ENCODE measurements at places on chromosomes 6 and 20.

GRCh38 chr6:109925075-109925474, 53.0 kb upstream of the GPR6 start:
- DNase-seq: no peak

DNA sequence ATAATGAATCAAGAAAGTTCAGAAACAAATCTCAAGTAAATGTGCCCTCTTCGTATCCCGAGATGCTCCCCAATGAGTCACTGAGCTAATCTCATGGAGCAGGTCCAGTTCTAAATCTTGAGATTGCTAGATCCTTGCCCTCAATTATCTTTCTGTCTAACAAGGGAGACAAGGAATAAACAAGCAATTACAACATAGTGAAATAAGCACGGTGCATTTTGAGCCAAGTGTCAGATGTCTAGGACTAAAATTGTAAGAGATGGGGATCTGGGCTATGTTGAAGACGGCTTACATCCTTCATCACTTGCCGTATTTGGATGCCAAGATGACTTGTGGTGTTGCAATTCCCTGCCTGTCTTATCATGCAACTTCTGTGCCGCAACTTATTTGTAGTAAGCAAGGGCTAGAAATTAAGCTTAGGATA, 56.5 kb upstream of the ADGRF1 start:
- no peak for DNase-seq

DNA sequence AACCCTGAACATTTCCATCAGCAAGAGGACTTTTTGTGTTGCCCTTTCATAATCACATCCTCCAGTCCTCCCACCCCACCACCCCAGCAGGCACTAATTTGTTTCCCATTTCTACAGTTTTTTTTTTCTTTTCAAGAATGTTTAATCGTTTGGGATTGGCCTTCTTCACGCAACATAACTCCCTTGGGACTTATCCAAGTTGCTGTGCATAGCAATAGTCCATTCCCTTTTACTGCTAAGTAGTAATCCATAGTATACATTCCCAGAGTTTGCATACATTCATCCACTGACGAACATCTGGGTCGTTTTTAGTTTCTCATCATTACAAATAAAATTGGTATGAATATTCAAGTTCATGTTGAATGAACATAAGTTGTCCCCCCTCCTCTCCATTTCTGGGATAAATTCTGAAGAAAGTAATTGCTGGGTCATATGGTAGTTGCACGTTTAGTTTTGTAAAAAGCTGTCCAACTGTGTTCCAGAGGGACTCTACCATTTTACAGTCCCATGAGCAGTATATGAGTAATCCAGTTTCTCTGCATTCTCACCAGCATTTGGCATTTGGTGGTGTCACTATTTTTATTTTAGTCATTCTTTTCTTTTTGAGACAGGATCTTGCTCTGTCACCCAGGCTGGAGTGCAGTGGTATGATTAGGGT, 90.8 kb downstream of the DOK5 start:
- no peak for DNase-seq

DNA sequence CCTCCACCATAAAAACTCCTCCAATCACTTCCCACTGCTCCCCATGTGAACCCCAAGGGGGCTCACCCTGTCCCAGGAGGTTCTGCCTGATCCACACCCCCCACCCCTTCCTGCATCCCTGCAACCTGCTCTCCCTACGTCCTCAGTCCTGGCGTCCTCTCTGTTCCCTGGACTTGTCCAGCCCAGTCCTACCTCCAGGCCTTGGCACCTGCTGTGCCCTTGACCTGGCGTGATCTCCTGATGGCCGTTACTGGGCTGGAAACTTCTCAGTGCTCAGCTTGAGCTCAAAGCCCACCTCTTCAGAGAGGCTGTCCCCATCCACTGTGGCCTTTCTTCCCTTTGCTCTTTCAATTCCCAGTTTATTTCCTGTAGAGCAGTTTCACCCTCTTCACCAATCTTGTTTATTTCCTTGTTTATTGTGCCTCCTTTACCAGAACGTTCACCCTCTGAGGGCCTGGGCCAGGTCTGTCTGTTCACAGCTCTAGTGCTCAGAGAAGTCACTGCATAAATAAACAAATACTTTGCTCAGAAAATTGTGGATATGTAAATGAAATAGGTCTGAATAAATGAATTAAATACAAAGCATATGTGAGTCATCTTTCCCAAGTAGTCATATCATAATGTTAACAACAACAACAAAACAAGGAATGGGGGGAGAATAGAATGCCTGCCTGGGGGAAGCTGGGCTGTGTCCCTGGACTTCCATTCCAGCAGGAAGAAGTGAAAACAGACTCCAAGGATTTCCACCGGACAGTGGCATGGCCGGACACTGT, 175.7 kb upstream of the SULF2 start:
- no peak for DNase-seq

- DNase-seq: no peak
These were observed 6.3 kb downstream of the OSER1 start for GRCh38 chr20:44204156-44204831.

GRCh38 chr20:50111829-50112495, 988 bp downstream of the UBE2V1 start:
- DNase-seq: no peak

DNA sequence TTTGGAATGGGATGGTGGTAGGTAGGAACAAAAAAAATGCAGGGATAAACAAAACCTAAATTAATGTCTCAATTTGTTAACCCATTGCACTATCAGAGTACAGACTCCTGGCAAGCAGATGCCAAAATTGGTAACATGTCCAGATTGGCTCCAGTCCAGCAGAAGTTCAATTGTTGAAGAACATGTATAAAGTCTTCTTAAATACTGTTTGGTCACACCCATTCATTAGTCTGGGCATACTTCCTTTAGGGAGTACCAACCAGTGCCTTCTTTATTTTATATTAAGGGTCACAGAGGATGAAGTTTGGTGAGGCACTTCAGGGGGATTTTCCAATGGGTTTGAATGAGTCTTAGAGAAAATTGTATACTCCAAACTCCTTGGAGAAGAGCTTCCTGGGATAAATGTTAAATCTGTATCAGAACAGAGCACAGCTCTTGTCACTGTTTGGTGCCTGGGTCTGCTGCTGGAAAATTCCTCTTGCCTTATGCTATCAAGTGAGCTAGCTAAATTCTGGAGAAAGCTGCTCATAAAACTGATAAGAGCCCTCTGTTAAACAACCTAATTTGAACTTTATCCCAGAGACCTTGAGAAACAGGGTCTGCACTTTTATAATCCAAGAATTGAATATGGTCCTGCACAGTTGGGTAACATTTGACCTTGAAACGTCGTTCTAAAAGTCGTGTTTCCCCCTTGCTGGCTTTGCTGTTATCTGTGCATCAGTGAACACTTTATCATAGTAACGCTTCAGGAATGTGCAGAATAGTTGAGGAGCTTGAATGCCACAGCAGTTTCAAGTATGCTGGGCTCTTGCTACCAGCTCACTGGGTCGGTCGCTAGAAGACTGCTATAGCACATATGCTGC, 334.1 kb upstream of the CITED2 start:
- no peak for DNase-seq

- no peak for DNase-seq
These were observed 146.5 kb downstream of the CDKAL1 start for GRCh38 chr6:20680697-20681165.

- no peak for DNase-seq
These were observed 14.3 kb downstream of the PHF3 start for GRCh38 chr6:63649847-63650265.

- peak; percentile 10 for DNase-seq
These were observed 172.4 kb downstream of the ADGB start for GRCh38 chr6:146770965-146771735.

GRCh38 chr20:21518292-21518991, 4.6 kb upstream of the NKX2-2 start:
- DNase-seq: no peak

- no peak for DNase-seq
These were observed 231.9 kb upstream of the FAM83B start for GRCh38 chr6:54614499-54615195.

DNA sequence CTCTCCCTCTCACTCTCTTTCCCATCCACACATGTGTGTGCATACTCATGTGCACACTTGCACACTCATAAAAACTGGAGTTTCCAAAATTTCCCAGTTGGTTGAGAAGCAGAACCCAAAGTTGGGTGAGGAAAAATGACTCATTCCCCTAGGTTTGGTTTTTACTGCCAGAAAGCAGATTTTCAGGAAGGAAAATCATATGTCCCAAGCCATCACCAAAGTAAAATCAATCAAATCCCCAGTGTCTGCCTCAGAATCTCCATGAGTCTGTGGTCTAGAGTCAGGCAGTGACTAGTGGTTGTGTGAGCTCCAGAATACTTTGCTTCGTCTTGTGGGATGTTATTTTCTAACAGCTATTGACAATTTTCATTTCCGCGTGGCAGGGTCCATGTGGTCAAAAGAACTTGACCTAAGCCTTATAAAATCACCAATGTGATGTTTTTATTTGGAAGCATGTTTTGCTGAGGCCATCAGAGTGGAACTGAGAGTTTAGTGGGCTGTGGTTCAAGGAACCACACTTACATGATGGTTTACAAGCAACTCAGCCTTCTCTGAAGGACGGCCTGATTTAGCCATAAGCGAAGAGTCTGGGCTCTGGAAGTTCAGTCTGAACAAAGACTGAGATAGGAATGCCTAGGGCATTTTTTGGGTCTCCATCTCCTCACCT, 81.9 kb upstream of the CCN6 start:
- no peak for DNase-seq

GRCh38 chr6:30844118-30844535, 40.2 kb upstream of the DDR1 start:
- no peak for DNase-seq

GRCh38 chr6:80363501-80364122, 257.1 kb downstream of the BCKDHB start:
- DNase-seq: no peak

DNA sequence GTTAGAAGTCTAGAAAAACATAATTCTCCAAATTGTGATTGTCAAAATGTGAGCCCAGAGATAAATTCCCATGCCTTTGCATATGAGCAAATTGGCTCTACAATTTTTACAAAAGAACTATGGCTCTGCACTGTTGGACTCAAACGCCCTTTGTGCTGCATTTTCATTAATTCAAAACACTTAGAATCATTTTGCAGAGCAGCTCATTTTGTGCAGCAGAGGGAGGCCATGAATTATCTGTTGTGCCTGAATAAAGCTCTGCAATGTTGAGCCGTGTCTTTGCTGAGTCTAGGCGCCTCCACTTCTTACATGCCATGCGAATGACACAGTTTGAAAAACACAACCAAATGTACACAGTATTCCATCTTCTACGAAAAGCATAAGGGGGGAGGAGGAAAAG, 230.2 kb downstream of the PRKN start:
- no peak for DNase-seq

DNA sequence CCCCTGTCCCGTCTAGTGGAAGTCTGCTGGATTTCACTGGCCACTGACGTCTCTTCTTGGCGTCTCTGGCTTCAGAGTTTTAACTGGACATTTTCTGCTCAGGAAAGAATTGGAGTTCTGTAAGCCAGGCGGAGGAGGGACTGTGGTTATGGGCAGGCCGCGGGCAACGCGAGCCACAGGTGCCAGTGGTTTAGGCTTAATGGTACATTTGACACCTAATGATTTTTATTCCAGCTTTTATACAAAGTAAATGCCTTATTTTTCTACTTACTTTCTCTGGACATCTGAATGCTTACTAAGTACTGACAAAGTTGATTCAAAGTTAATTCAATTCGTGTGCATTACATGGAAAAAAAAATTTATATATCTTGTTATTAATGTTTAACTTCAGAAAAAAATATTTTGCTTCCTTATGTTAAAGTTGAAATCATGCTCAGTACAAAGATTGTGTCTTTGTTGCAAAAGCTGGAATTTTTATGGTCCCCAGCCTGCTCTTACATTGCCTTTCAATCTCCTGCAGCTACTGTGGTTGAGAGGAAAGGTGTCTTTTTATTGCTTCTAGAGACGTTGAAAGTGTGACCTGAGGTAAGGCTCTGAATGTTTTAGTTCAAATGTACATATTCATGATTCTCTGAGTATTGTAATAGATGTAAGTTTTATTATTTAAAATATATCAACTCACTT, 231.0 kb downstream of the SMOC2 start:
- DNase-seq: no peak

DNA sequence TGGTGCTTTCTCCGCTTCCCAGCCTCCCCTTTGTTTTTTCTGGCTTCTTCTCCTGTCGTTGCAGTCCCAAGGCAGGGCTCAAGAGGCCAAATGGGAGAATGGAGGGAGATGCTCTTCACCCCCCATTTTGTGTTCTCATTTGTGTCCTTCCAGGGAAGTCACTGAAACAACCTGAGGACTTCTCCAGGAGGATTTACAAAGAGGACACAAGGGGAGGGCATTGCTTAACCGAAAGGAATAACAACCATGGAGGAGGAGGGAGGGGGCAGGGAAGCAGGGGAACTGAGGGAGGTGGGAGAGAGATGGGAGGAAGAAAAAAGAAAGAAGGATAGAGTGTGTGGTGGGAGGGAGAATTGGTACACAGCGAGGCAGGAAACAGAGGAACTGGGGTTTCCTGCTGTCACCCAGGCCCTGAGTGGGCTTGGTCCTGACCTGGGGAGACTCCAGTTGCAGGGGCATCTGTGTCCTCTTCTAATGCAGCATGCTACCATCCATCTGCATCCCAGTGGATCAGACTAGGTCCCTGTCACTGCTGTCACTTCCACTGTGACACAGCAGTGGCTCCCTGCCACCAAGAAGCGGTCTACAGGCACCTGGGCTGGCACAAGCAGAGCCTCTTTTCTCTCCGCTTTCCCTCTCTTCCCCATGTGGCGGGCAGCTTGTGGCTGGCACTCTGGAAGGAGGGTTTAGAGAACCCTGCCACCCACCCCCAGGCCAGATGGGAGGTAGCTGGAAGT, 17.1 kb upstream of the MLN start:
- DNase-seq: no peak

DNA sequence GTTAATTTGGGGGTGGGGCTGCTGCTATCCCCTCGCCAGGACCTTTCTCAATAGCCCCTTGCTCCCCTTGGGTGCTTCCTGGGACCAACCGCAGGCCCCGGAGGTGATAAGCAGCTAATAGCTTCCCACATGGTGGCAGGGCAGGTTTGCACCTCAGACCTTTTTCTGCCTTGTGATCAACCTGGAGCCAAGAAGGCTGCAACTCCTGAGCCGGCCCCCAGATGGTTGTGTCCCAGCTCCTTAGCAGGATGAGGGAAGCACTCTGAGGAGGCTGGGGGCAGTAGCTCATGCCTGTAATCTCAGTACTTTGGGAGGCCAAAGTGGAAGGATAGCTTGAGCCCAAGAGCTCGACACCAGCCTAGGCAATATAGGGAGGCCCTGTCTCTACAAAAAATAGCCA, 85.5 kb downstream of the BMP7 start:
- no peak for DNase-seq

GRCh38 chr6:81895511-81896185, 143.2 kb upstream of the TENT5A start:
- no peak for DNase-seq

DNA sequence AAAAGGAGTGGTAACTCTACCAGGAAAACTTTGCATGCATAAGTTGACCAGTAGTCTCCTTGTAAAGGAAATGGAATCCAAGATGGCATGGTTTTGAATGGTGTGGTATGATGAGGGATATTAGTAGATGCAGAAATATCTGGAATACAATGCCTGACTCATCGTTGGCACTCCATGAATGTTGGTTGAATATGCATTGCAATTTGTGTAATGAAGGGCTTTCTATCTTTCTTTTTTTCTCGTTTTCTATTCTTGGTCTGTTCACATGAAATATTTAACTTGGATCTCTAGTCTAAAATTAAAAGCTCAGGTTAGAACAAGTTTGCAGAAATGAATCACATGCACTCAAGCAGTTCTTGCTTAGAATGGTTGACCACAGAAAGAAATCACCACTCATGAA, 277.3 kb upstream of the PRND start:
- no peak for DNase-seq

- no peak for DNase-seq
These were observed 168.7 kb upstream of the RSPO3 start for GRCh38 chr6:126949786-126950185.

All from activated T-cell treated with anti-CD3 and anti-CD28 coated beads, Interleukin-2, amount 50 U/mL, for 72 hours (primary cell).